ENCODE measurements at places on chromosomes 7 and 10.

DNA sequence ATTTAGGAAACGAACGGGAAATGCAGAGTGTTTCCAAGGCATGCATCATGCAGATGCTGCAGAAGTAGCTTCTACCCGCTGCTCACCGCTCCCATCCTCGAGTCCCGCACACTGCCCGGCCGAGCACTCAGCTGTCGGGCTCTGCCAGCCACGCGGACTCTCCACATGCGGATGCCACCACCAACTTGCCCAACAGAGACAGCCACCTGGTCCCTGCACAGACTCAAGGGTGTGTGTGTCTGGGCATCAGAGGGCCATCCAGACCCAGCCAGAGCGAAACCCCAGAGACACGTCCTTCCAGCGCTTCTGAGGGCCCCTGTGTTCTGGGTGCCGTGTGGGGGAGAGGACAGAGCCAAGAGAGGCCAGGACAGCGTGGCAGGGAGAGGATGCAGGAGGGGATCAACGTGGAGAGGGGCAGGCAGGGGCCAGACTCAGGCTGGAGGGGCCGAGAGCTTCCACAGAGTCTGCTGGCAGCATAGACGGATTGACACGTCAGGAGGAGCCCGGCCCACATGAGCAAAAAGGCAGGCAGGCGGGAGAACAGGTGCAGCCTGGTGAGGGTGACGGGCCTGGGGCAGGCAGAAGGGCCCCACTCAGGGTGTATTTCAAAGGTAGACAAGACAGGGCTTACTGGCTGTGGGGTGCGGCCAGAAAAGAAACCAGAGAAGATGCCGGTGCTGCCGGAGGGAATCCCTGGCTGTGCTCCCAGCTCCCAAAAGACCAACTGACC lies 18.3 kb downstream of the GPER1 start:
- DNase-seq: no peak

DNA sequence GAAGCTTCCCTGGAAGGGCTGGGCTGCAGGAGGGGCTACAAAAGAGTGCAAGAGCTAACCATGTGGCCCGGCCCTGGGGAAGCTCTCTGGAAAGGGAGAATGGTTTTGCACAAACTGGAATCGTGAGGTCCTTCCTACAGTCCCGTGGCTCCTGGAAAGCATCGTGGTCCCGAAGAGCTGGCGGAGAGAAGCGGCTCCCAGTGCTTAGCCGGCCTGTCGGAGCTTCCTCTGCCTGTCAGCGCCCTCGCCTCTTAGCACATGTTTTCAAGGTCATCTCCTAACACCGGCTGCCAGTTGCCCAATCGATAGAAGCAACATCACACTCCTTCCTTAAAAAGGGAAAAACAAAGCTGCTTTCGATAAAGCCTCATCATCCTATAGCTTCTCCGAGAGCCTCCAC lies 42.1 kb upstream of the MGMT start:
- no peak for DNase-seq

GRCh38 chr10:82396886-82397285 lies 521.9 kb downstream of the NRG3 start:
- DNase-seq: no peak

- no peak for DNase-seq
These were observed 106.6 kb downstream of the PRKCQ start for GRCh38 chr10:6473430-6473829.

DNA sequence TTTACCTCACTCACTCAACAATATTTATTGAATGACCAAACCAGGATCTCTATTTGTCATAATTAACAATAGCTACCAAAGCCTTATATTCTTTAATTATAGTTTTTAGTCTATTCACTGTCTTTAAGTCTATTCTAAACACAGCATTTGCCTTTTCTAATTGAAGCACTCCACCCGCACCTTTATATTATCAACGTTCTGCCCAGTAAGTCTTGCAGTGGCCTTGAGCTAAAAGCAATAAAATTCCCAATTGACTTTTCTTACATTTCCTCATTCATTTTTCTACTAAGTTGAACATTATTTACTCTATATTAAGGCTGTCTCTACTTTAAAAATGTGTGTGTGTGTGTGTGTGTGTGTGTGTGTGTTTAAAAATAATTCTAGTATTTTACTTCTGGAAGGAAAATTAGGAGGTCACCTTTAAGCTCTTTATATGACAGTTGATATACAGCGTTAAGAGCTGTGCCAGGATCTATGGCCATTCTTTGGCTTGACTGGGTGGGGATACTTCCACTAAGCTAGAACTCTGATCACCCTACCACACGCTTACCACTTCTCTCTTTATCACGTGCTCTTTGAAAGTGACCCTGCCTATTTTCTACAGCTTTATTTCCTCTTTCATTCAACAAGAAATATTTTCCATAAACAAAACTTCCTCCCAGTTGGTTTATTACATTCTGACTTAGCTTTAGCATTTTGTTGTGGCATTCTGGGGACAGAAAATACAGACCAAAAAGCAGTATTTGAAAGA lies 8.8 kb downstream of the PAPSS2 start:
- no peak for DNase-seq

DNA sequence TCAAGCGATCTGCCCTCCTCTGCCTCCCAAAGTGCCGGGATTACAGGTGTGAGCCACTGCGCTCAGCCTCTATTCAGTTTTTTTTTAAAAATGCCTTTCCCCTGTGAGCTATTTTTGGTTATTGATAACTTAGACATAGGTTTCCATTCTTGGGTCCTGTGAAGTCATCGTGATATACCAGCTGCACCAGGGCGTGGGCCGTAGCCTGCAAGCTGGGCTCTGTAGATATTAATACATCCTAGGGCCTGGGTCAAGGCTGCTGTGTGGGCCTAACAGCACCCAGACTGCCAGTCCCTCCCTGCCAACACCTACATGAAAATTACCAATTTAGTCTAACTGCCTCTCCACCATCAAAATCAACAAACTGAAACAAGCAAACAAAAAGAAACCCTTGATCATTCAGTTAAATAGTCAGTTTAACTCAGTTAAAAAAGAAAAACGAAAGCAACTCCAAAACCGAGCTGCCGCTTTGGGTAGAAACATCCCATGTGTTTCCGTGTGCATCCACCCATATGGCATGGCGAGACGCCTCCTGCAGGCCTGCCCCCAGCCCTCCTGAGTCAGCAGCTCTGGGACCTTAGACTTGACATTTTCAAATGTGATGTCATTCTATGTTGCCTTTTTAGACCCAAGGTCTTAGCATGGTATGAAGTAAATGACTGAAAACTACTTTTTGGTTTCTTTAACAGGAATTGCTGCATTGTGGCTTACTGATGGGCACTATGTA lies 330.2 kb downstream of the GLRX3 start:
- DNase-seq: no peak

DNA sequence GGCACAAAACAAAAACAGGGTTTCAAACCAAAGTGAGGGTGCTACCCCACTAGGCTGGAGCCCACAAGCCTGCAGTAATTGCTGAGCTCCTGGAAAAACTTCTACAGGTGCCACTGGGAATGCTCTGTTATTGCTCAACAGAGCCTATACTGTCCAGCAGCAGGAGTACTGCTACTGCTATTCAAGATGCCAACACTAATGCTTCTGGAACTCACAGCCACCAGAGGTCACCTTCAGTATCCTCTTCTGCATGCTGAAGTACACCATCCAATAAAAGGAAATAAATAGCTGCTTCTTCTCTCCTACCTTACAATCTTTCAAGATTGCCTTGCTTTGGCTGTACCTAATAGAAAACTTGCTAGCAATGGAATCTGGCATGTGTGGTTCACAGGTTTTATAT lies 222.0 kb downstream of the LRRN3 start:
- DNase-seq: peak; percentile 2

- DNase-seq: no peak
These were observed 43.0 kb downstream of the UNCX start for GRCh38 chr7:1275451-1276381.

GRCh38 chr7:12630513-12630819 lies 57.0 kb upstream of the ARL4A start:
- DNase-seq: no peak
